ENCODE measurements at places on chromosomes 3 and 15.

DNA sequence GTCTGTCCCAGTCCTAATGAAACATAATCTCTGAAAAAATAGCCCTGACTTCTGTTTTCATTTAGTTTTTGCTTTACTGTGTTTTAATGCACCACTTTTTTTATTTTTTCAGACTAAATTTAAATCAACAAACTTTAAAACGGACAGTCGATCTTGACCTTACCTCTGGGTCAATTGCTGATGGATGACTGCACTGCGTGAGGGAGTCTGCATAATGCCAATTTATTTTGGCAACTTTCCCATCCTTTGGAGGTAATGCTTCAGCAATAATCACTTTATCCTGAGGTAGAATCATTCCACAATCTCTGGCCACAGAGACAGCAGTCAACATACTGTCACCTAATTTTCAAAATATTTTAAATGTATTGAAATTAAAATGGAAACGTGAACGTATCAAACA is 32.5 kb upstream of the GP5 start:
- no peak for DNase-seq

DNA sequence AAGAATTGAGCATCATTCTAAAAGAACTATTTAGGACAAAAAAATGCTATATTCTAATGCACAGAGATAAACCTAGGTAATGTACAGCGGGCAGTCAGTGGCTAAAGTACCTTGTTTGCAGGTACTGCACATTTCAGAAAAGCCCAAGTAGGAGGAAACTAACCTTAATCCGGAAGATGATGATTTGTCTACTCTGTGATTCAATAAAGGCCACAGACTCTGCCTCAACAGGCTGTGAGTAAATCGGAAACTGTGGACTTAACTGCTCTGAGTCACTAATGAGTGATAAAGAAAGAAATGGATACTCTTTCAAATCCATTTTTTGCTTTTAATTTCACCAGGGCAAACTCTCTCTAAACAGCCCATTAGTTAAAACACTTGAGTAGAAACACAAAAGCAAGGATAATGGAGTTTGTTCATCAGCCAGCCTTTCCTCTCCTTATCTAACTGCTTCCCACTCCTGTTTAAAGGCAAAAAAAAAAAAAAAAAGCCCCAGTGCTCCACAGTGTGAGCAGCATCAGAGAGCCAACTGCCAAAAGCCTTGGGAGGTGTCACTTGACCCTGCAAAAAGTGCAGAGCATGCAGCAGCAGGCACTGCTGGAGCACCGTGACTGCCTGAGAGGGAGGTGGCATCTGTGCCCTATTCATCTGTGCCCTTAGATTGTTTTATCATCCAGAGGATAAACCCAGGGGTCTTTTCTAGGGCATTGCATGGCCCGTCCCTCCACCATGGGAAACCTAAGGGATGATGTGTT is 187.7 kb downstream of the SATB1 start:
- DNase-seq = peak; percentile 20

GRCh38 chr3:107662124-107662507 is 139.4 kb downstream of the BBX start:
- DNase-seq = peak; percentile 53

- DNase-seq = peak; percentile 57
These were observed 1003.9 kb upstream of the CFAP20DC start for GRCh38 chr3:60053526-60054265.

GRCh38 chr3:146974001-146974400 is 368.9 kb upstream of the PLSCR5 start:
- DNase-seq = no peak

DNA sequence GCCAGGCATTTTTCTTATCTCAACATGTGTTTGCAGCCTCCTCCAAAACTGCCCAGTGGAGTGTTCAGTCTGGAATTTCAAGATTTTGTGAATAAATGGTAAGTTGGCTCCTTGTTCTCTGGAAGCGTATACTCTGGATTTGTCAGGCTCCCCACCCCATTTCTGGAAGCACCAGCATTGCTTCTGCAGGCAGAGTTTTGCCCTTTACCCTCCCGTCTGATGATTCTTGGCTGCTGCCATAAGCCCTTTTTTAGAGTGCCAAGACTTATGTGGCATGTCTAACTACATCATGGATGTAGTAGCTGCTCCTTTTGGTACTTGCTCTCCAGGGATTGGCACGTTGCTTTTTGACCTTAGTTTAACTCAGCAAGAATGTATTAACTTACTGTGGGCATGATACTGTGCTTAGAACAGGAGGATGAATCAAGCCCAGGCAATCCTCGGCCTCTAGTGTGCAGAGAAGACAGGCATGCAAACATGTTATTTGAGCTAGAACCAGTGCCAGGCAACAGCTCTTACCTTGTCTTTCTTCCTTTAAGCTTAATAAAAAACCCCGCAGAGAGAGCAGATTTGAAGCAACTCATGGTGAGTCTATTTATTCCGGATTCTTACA is 8.3 kb downstream of the SNAPC5 start:
- no peak for DNase-seq

- DNase-seq = no peak
These were observed 516.7 kb upstream of the MDFIC2 start for GRCh38 chr3:70829092-70829491.

- DNase-seq = no peak
These were observed 143.0 kb downstream of the TNIK start for GRCh38 chr3:171317171-171317570.

DNA sequence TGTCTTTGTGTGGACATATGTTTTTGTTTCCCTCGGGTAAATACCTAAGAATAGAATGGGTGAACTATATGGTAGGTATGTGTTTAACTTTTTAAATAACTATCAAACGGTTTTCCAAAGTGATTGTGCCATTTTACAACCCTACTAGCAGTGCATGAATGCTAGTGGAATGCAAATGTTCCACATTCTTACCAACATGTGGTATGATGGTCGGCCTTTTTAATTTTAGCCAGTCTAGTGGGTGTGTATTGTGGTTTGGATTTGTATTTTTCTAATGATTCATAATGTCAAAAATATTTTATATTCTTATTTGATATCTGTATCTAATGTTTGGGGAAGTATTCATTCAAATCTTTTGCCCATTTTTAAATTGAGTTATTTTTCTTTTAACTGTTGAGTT is 68.2 kb upstream of the SMAD3 start:
- peak; percentile 84 for DNase-seq

DNA sequence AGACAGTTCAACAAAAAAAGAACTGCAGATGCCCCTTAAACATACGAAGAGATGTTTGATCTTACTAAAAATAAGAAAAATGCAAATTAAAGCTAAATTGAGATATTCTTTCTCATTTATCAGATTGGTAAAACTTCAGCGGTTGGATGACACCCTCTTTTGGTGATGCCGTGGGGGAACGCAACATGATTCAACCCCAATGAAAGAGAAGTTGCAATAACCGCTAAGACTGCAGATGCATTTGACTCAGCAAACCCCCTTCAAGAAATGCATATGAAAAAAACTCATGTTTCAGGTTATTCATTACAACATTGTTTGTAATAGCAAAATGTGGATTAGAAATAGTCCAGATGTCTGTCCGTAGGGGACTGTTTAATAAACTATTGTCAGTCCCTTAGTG is 3.6 kb downstream of the KLHL6 start:
- DNase-seq = no peak

- no peak for DNase-seq
These were observed 192.5 kb downstream of the ATP10A start for GRCh38 chr15:25670621-25671020.

DNA sequence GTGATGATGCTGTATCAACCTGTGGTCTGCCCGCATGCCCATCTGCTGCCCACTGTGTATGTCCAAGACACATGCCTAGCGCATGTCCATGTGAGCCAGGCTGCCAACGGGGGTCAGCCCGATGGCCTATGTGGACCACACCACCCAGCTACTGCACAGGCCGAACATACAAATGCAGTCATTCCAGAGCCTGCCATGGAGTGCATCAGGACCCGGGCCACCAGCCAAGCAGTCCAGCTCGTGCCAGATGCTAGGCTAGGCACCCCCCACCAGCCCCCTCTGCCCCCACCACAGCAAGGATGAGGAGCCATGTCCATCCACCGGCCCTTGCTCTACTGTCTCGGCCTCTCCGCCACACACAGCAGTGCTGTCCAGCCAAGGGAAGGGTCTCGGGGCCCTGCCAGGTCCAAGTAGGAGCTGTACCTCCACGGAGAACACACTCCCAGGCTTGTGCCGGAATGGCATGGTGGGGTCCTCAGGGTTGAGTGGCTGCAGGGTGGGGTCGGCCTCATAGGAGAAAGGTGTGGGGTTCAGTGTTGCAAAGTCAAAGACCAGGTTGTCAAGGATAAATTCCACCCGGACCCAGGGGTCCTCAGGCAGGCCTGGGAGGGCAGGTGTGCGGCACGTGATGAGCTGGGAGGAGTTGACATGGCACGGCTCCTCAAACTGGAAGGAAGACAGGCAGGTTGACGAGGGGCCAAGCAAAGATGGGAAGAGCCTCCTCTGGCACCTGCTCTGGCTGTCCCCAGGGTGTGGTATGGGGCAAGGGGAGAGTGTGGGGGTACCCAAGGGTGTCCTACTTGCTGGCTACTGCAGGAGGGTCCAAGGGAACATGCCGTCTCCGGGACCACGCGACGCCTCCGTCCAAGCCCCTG is 15.3 kb downstream of the PLXNB1 start:
- no peak for DNase-seq

DNA sequence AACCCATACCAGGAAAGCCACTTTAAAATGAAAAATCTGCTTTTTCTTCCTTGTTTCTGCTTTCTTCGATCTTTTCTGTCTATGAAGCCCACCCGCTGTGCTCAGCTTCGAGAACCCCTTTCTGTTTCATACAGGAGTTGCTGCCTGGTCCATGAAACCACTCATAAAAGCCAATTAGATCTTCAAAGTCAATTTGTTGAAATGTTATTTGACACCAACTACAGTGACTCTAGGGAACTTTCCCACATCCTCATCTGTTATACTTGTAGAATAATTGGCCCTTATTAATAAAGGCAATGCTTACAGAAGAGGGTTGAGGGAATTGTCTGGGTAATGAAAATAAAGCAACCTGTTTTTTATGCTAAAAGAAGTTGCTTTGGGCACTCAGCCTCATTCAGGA is 523.6 kb downstream of the OCA2 start:
- DNase-seq = no peak

- DNase-seq = no peak
These were observed 11.8 kb upstream of the BCL2L10 start for GRCh38 chr15:52124270-52124880.

All from fibroblast of skin of left quadriceps (primary cell).